ENCODE measurements at places on chromosomes 3 and 15.

GRCh38 chr3:134471521-134472193 lies 14.1 kb downstream of the ANAPC13 start:
- DNase-seq = no peak

GRCh38 chr3:178455946-178456345 lies 80.3 kb upstream of the KCNMB2 start:
- DNase-seq = no peak

GRCh38 chr3:129016356-129016719 lies 15.2 kb downstream of the EFCC1 start:
- peak; percentile 68 for DNase-seq

- no peak for DNase-seq
Measured at GRCh38 chr3:14948609-14949038, 1.2 kb downstream of the NR2C2 start.

DNA sequence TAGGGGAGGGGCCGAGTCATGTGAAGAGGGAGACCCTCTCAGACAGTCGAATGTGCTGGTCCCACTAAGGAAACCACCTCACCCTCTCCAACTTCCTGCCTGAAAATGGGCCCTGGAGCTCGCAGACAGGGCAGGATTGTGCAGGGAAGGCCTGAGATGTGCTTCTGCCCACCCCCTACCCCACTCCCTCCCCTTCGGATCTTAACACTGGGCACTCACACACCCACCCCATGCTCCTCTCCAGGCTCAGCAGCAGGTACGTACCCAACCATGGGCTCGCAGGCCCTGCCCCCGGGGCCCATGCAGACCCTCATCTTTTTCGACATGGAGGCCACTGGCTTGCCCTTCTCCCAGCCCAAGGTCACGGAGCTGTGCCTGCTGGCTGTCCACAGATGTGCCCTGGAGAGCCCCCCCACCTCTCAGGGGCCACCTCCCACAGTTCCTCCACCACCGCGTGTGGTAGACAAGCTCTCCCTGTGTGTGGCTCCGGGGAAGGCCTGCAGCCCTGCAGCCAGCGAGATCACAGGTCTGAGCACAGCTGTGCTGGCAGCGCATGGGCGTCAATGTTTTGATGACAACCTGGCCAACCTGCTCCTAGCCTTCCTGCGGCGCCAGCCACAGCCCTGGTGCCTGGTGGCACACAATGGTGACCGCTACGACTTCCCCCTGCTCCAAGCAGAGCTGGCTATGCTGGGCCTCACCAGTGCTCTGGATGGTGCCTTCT lies 20.0 kb downstream of the ATRIP start:
- DNase-seq = no peak

DNA sequence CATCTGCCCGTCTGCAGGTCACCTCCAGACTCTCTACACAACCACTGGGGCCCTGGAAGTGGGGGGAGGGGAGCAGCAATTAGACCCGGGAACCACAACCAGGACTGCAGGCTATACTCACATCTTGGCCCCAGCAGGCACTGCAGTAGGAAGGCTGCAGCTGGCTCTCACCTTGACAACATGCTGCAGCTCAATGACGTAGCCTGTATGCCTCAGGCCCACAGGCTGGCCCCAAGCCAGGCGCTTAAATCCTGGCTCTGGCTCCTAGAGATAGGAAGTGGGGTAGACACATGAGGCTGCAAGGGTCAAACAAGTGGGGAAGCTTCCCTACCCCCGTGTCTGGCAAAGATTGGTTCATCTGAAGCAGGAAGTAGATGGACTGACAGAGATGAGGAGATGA lies 4.6 kb upstream of the QRICH1 start:
- DNase-seq = no peak

All from tongue (tissue), 3 donors.